ENCODE measurements at places on chromosomes 6 and 20.

DNA sequence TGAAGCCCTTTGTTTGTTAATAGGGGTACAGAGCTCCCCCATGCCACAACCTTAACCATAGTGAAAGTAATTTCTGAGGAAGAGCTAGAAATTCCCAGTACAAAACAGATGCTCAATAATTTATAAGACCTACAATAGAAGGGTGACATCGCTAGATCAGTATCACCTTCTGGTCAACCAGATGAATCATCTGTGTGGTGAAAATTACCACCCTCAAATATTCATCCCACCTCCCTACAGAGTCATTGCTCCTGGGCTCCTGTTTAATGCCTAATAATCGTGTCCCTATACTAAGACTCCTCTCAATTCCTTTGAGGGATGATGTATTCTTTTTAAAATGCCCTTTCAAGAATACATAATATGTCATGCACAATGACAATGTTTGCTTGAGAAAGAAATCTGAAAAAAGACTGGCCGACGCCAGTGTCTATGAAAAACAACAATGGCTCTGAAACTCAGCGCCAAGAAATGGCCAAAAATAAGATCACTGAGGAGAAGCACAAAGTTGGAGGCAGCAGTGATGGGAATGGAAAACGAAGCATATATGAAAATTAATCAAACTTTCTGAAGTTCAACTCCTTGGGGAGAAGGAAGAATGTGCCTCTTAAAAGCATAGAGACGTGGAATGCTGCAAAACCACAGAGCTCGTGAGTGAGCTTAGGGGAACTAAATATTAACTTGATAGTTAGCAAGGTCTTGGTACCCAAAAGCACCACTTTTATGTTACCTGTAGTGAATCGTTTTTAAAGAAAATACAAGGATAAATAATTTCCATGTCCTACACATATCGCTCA is 11.0 kb upstream of the ADGRF5 start:
- DNase-seq: peak; percentile 84

- DNase-seq: no peak
These were observed 4.9 kb upstream of the GINS1 start for GRCh38 chr20:25402583-25402982.

DNA sequence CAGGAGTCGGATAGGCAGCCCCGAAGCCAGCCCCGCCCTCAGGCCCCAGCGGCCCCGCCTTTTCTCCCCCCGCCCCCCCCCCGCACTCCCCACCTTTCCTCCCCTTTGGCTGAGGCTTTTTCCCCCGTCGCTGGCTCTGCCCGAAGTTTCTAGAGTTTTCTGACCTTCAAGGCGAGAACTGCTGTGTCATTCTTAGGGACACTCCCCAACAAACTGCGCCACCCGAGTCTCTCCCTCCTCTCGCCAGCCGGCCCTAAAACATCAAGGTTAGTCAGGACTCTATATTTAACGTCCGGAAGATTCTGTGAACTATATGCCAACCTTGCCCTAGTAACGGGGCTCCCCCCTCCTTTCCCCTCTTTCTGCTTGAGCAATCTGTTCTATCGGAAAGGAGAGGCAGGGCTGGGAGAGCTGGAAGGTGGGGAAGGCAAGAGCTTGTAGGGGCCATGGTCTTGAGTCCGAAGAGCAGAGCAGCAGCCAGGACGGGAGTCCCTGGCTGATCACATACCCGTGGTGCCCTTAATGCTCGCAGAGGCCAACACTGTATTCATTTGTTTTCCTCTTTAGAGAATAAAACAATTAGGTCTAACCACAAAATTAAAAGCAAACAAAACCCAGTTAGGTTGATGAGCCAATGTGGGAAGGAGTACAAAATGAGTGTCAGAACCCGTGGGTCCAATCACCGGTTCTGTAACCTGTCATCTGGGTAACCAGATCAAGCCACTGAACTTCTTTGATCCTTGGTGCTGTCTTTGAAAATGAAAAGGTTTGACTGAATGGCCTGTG is 5.3 kb upstream of the HSPA1B start:
- peak; percentile 87 for DNase-seq

GRCh38 chr6:71277926-71278600 is 10.5 kb upstream of the OGFRL1 start:
- no peak for DNase-seq

- DNase-seq: peak; percentile 81
These were observed 3.8 kb downstream of the RIPOR2 start for GRCh38 chr6:24931718-24932691.

DNA sequence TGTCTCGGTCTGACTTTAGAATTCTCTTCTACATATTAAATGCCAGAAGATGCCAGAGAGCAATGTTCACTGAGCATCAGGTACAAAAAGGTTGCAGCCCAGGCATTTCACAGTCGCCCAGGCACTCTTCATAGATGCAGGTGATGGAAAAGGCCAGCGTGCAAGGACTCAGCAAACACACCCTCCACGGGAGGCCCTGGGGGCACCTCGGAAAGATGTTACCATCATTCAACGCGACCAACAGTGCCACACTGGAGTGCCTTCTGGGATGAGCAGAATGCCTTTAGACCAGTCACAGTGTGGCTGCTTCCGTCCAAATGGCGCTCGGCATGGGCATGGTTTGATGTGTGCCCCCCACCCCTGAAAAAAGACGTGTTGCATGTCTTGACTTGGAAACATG is 4.5 kb upstream of the RAMACL start:
- DNase-seq: no peak

DNA sequence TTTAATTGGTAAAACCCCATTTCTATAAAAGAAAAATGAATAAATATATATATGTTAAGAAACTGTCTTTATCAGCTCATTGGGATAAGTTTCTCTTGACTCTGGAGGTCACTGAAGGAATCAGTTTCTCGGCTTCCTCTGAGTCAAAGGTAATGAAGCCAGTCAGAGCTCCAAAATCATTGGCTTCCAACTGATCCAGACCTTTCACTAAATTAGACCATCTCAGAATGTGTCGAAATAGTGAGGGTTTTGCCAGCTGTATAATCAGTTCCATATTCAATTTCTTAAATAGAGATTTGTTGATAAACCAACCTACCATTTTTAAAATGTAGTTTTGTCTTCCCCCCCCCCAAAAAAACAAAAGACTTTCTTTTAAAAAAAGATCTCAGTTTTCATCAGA is 60.5 kb upstream of the SRSF6 start:
- DNase-seq: no peak
